ENCODE measurements at places on chromosomes 4 and X.

DNA sequence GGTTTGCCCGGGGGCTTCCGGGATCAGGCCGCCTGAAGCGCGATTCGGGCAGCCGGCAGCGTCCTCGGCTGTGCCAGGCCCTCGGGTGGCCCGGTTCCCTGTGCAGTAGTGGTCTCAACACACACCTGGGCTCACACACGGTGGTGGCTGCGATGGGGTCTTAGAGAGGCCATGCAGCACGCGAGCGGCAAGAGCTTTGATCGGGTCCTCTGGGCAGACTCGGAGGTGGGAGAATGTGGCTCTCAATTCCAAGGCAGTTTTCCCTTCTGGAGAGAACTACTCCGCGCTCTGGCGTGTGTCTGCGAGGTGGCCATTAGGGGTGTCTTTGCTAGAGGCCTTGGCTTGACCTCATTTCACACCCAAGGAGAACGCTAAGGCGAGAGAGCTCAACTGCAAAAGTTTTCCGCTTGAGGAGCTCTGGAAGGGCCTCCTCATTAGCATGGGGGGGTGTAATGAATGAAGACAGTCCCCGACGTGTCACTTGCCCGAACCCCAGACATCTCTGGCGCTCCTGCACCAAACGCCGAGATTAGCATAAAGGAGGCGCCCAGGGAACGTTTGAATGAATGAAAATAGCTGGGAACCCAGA lies 771 bp upstream of the RBPJ start:
- no peak for DNase-seq

DNA sequence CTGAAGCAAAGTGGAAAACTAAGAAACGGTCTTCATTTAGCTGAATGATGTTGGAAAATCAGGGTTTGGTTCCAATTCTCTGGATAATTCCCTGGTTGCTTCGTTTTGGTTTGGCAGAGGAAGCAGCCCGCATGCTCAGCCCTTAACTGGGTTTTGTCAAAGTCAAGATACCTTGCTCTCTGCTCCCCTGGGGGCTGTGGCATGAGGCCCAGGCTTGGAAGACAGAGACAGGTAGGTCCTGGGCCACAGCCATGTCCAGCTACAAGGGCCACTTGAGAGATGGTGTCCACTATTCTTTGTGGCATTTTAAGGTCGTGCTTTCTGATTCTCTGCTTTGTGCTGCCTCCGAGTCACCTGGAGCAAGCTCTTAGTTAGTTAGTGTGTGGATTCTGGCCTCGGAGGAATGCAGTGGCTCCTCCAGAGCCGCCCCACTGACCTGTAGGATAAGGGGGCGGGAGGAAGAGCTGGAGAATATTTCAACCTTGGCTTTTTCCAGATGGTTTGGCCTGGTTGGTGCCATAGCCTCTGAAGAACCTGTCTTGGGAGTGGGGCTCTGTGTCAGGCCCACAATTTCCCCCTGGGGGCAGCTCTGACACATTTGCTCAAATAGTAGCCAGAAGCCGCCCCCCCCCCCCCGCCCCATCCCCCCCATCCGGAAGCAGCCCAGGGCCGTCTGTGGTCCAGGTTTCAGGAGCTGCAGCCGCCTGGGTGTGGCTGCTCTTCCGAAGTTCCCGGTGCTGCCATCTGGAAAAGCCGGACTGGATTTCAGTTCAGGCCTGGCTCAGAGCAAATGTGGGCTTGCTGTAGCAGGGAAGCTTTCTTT lies 147.1 kb downstream of the NHS start:
- DNase-seq: no peak

- DNase-seq: no peak
Observed at GRCh38 chrX:136209016-136209738, 42.0 kb downstream of the MAP7D3 start.

DNA sequence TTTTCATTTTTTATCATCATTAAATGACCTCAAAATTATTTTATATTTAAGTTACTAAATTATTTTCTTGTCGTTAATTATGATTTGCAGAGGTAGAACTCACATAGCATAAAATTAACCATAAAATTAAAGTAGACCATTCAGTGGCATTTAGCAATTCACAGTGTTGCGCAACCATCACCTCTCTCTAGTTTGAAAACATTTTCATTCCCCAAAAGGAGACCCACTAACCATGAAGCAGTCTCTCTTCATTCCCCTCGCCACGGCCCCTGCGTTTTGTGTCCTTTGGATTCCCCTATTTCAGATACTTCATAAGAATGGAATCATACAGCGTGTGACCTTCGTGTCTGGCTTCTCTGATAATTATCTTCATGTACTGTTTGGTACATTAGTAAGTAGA lies 154.9 kb downstream of the ENPP6 start:
- no peak for DNase-seq

- no peak for DNase-seq
Observed at GRCh38 chr4:1478766-1479355, 72.6 kb upstream of the NKX1-1 start.

GRCh38 chrX:70485466-70485865 lies 40.8 kb downstream of the DLG3 start:
- no peak for DNase-seq

DNA sequence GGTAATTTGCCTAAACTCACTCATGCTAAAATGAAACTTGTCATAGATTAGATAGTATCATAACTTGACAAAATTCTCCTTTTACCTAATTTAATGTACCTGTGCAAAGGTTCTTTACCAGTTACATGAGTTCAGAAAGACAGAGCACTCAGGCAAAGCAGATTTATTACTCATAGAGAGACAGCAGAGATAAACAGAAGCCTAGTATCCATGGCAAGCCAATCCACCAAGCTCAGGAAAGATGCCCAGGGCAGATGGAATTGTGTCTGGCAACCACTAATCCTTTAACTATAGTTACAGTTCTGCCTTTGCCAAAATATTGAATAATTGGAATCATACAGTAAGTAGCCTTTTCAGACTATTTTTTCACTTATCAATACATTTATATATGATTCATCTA lies 826.2 kb downstream of the TECRL start:
- DNase-seq: no peak

DNA sequence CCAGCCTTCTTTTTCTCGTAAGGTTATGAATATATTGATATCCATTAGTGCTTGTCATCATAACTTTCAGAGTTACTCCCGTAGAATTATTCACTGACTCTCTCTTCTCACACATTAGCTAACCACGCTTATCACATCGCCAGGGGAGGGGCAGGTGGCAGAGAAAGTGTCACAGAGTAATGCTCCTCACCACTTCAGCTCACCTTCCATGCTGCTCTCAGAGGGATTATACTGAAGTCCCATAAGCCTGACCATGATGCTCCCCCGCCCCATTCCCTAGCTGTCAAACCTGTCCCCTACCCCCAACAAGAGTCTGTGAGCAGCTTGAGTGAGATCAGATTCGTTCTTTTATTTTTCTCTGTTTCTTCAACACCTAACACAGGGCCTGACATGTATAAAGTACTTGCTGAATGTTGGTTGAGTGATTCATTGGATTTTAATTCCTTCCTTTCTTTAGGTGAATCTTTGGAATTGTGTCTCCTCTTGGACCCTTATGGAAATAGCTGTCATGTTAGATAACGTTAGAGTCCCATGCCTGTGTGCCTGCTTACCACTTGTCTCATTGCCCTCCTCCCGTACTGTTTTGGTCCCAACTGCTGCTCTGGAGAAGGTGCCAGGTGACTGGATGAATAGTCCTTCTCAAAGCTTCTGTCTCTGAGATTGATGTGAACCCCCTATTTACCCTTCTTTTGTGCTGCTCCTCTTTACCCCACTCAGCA lies 55.1 kb downstream of the RS1 start:
- DNase-seq: no peak

- DNase-seq: peak; percentile 23
Observed at GRCh38 chrX:79081895-79082512, 62.5 kb upstream of the GPR174 start.

DNA sequence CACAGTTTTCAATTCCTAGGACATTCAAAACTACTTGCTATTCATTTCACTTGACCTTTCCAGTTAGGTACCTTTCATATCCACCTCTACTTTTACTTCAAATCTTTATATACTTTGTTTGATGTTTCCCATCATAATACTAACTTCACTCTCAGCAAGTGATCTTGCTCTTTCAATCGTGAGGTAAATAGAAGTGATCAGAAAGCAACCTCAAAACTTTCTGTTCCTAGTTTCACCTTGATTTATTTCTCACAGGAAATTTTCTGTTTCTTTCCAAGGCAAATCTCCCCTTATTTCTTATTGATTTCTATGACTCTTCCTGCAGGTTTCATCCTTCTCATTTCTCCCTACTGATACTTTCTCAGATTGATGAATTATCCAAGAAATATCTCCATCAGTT lies 623.5 kb downstream of the FSTL5 start:
- DNase-seq: no peak

- no peak for DNase-seq
Observed at GRCh38 chr4:173485164-173485563, 44.9 kb downstream of the HAND2 start.

DNA sequence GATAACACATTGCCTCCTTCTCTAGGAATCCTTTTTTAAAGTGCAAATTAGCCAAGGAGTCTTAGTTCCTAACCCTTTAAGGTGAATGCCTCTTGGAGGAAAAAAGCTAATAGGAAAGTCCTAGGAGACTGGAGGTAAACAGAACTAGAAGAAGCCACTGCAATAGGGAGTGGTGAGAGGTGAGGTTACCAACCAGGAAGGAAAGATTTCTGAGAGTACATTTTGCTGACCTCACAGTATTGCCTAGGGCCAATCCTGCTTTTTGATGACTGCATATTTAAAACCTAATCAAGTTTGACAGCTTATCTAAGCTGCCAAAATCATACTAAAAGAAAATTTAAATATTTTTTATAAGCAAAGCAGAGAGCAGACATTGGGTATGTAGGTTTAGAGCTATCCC lies 7.3 kb upstream of the CUL4B start:
- no peak for DNase-seq

GRCh38 chrX:19811807-19812604 lies 75.4 kb downstream of the SH3KBP1 start:
- no peak for DNase-seq

DNA sequence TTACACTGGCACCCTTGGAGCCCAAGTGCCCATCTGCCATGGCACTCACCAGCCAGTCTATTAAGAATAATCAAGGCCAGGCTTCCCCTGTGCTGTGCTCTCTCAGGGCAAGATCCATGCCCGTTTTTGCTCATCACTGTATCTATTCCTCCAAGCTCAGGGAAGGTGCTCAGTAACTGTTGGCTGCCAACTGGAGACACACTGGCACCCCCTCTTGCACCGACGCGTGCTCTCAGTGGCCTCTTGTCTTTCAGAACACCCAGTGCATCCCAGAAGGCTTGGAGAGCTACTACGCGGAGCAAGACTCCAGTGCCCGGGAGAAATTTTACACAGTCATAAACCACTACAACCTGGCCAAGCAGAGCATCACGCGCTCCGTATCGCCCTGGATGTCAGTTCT lies 30.1 kb downstream of the NSG1 start:
- DNase-seq: no peak

DNA sequence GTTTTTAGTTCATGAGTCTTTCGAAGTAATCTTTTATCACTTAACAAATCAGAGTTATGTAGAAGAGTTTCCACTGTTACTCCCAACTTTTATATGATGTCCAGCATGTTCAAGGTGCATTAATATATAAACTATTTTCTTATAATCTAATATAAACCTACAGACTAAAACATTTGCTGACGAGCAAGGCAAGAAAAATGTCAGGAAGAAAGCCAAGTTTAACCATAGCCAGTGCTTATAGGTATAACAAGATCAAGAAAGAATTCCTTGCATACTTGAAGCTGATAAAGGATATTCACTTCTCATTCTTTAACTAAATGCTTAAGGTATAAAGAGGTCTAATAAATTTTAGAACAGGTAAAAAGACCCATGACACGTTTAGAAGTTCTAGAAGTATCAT lies 167.7 kb downstream of the NPNT start:
- no peak for DNase-seq

- no peak for DNase-seq
Observed at GRCh38 chr4:158621729-158622128, 50.0 kb downstream of the C4orf46 start.

DNA sequence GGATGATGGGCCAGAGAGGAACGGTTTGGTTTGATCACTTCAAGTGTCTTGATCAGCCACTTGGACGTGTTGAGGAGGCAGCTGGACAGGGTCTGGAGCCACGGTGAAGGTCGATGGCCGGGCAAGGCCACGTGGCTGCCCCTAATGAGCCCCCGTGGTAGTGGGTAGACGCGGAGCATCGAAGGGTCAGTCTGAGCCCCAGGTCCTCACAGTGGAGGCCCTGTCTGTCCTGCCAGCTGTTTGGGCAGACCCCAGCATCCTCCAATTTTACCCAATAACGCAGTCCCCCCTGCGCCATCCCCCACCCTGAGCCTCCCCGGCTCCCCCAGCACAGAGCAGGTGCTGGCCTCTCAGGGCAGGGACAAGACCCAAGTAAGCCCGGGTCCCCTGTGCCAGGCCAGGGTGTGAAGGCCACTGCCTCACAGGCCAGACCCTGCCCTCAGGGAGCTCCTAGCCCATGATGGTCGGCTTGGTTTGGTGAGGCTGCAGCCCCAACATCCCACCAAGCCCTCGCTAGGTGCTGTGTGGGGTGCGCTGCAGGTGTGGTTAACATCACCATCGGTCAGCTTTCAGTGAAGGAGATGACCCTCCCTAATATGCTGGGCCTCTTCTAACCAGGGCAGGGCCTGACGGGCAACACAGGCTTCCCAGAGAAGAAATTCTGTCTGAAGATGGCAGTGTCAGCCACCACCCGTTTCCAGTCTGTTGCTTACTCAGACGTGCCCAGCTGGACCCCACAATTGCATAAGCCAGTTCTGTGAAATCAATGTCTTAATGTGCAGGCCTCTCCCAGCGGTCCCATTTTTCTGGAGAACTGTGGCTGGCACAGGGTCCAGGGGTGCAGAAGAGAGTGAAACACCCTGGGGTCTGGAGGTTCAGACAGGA lies 40.5 kb upstream of the NKX1-1 start:
- DNase-seq: no peak

- no peak for DNase-seq
Observed at GRCh38 chr4:119087121-119087520, 48.5 kb upstream of the MYOZ2 start.

DNA sequence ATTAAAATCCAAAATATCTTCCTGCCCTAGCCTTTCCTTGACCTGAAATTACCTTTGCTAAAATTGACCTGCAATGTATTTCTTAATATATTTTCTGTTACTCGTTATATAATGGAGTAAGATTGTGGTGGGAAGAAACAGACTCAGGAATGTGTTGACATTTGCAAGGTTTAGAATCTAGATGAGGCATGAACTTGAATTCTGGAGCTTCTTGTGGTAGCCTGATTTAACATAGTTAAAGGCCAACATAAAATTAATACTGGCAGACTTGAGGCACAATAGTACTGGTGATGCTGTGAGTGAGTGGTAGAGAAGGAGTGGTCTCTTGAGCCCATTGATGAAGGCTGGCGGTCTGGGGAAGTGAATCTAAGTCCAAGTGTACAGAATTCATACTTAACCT lies 197.9 kb upstream of the SPRY1 start:
- no peak for DNase-seq

- no peak for DNase-seq
Observed at GRCh38 chrX:85309717-85310116, 65.9 kb downstream of the ZNF711 start.

- no peak for DNase-seq
Observed at GRCh38 chr4:101205916-101206315, 141.4 kb downstream of the PPP3CA start.

DNA sequence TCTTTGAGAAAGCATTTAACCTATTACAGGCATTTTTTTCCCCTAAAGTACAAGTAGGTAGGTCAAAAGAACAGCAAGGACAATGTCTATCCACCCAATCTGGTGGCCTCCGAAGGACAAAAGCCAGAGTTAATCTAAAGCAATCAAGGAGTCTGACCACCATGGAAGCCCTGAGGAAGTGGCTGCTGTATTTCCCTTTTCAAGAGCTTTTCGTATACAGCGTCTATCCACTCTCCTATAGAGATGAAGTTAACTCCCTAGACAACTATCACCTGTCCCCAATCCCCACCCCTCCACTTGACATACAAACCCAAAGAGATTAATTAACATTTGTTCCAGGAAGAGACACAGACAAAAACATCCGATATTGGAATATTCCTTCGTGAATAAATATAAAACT lies 85.5 kb downstream of the SNCA start:
- no peak for DNase-seq

All from fibroblast of the conjunctiva (primary cell).